ENCODE measurements at places on chromosomes 1 and 21. TPM values are rescaled to one million over a fixed set of nuclear protein-coding genes. Genes with fewer than 3 reads are reported as not detected.

Gene SFN
- 4.0 TPM for total RNA-seq

DNA sequence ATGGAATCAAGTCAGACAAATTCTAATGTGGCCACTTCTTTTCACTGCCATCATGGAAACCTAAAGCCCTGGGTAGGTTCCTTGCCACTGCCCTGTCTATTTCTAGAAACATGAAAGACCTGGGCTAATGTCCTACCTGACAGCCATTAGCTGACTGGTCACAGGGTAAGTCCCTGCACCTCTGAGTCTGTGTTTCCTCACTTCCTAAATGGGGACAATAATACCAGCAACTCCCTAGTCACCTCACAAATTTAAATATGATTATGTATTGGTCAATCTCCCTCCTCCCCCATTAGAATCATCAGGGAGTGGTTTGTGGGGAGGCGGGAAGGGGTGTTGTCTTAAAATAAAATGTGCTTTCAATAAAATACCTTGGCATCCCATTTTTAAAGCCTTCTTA lies 2.2 kb downstream of the CREG1 start:
- no peaks in the 10 kb centered on the region for H3K27me3 ChIP-seq
- no peak for DNase-seq
- peaks cover 6% of the 10 kb centered on the region for H3K36me3 ChIP-seq
- no peak overlapping the region for H3K4me3 ChIP-seq
- no peak overlapping the region for H3K27ac ChIP-seq

DNA sequence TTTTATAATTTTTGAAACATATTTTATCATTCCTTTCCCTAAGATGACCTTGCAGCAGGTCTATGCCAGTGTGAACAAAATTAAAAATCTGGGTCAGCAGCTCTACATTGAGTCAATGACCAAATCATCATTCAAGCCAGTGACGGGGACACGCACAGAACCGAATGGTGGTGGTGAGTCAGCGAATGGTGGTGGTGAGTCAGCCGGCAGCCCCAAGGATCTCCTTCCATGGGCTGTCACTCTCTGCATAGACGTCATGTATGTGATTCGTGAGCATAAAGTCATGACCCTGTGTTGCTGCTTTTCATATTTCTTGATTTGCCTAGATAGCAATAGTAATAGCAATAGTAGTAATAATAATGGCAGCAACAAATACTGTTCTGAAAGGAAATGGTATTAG lies 26.3 kb downstream of the PER3 start:
- H3K4me1 ChIP-seq = no peaks in the 10 kb centered on the region
- H3K27me3 ChIP-seq = no peaks in the 10 kb centered on the region
- H3K4me3 ChIP-seq = no peak overlapping the region

Gene DCST1
- total RNA-seq = not detected

Gene MIXL1
- 1.5 TPM for total RNA-seq

- 0 out of 2 replicates have a peak, but pooled peaks cover 2% of the 10 kb centered on the region for H3K4me1 ChIP-seq
- no peak overlapping the region for H3K27ac ChIP-seq
- DNase-seq = no peak
- H3K4me3 ChIP-seq = no peak overlapping the region
- H3K27me3 ChIP-seq = no peaks in the 10 kb centered on the region
Observed at GRCh38 chr1:17099616-17100340, 19.5 kb downstream of the PADI2 start.

- no peak for DNase-seq
- no peaks in the 10 kb centered on the region for H3K27me3 ChIP-seq
- no peak overlapping the region for H3K4me3 ChIP-seq
Observed at GRCh38 chr1:40107290-40107959, 10.4 kb upstream of the PPT1 start.

DNA sequence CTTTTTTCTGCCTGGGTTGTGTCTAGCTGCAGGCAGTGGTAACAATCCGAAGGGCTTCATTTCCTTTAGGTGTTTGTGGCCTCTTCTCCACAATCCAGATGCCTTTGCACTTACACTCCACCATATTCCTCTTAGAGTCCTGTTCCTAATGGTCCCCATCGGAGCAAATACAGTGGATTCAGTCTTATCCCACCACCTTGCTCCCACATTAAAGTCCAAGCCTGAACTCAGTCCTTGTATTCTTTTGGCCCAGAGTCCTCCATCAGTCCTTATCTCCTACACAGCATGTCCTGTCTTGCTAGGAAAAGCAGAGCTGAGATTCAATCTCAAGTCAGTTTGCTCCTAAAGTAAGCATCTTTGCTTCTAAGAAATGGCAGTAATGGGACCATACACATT lies 8.8 kb downstream of the CYP2J2 start:
- H3K27ac ChIP-seq = no peak overlapping the region
- H3K4me1 ChIP-seq = no peaks in the 10 kb centered on the region
- no peak overlapping the region for H3K4me3 ChIP-seq
- DNase-seq = no peak
